NCI-H82 (cell line): ENCODE measurements at places on chromosomes 1 and 21.

GRCh38 chr1:160400646-160401486 is 502 bp downstream of the VANGL2 start:
- DNase-seq, result peak; percentile 82

DNA sequence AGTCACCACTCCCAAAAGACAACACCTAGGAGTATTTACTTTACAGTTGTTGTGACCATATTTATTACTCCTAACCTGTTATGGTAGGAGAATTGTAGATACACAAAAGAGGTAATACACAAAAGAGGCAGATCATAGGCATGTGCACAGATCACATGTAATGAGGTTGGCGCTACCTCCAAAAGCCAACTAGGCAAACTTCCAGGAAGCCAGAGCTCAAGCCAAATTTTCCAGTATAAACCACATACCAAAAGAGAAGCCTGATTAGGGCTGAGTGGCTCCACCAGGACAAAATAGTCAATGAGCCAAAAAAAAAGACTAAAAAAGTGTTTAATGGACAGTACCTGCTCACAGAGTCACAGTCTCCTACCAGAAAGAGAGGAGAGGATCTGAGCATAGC is 195.0 kb upstream of the PBX1 start:
- DNase-seq, result no peak

DNA sequence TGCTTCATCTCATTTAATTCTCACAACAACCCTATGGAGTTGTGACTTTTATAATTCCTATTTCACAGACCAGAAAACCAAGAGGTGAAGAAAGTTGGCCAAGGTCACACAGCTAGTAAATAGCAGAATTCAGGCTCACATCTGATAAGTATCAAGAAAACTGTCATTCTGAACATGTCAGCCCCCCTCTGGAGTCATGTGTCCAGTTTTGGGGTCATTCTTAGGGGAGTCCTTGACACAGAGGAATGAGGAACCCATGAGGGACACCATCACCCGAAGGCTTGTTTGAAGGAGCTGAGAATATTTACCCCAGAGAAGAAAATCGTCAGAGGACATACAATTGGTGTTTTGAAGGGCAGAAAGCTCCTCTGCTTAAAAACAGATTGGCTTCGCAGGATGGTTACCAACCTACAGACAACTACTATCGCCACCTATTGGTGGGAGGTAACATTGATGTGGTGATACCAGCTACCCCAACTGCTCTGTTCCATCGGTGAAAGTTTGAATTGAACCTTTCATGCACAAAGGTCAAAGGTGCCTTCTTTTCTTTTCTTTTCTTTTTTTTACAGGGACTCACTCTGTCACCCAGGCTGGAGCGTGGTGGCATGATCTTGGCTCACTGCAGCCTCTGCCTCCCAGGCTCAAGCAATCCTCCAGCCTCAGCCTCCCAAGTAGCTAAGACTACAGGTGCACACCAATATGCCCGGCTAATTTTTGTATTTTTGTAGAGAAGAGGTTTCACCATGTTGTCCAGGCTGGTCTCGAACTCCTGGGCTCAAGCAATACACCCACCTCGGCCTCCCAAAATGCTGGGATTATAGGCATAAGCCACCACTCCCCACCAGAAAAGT is 31.3 kb downstream of the NCMAP start:
- peak; percentile 88 for DNase-seq

- DNase-seq, result no peak
Measured at GRCh38 chr1:241722947-241723346, 70.9 kb downstream of the WDR64 start.

- no peak for DNase-seq
Measured at GRCh38 chr1:15231714-15232201, 15.3 kb upstream of the FHAD1 start.

DNA sequence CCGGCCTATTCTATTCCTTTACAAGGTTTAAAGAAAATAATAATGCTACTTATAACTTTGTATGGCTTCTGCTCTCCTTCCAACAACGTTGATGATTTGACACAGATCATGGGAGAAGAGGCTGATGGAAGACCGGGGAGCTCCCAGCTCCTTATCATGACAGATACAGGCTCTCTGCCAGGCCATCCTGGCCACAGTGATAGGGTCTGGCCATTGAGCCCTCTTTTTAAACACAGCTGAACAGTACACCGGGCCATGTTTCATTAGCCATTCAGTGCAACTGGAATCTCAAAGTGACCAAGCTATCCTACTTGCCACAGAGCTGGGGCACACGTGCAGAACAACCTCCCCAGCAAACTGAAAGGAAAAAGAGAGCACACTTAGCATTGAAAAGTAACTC is 34.9 kb downstream of the DNAJC11 start:
- no peak for DNase-seq

DNA sequence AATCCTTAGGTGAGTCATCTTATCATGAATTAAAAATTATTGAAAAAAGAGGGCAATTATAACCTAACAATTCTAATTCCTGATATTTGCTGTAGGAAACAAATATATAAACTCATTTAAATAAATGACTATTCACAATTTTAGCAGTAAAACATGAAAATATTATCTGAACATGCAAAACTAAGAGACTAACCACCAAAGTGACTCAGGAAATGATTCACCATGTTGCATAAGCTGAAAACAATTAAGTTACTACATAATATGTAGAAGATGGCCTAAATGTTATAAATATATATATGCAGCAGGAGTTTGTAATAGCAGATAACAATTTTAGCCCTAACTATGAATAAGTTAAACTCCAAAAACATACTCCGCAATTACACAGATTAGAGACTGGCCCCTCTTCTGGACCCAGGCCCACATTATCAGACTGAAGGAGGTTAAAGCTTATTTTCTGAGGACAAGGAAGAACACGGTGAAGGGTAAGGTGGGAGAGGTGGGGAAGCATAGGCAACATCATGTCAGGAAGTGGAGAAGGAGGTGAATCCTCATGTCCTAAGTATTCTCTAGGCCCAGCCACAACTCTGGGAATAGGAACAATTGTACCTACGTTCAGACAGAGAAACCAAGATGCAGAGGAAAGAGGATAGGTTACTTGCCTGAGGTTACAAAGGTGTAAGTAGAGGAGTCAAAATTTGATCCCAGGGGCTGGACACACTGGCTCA is 15.6 kb upstream of the AIM2 start:
- DNase-seq, result no peak

GRCh38 chr1:74679811-74680210 is 6.2 kb upstream of the ERICH3 start:
- DNase-seq, result no peak

DNA sequence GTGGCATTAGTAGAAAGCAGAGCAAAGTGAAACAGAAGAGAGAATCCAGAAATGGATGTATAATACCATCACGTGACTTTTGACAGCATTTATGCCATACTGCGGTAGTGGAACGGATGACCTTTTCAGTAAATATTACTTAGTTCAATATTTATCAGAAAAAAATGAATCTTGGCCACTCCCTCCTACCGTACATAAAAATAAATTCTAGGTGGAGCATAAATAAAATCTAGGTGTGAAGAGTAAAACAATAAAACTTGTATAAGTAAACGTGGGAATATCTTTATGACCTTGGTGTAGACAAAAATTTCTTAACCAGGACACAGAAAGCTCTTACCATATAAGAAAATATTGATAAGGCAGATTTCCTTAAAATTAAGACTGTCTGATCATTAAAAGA is 182.6 kb downstream of the VPS13D start:
- DNase-seq, result no peak

DNA sequence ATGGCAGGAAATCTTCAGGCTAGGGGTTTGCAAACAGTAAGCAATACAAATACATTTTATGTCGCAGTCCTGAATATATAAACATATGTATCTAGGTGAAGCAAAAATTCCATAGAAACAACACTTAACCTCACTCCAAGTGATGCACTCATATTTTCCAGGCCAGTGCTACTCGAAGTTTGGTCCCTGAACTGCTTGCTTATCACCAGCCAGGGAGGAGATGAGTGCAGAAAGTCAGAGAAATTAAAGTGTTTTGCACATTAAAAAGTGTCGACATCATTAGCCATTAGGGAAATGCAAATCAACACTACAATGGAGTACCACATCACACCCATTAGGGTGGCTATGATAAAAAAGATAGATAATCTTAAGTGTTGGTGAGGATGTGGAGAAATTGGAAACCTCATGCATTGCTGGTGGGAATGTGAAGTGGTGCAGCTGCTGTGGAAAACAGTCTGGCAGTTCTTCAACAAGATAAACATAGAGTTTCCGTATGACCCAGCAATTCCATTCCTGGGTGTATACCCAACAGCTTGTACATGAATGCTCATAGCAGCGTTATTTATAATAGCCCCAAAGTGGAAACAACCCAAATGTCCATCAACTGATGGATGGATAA is 70.5 kb upstream of the CSF1 start:
- DNase-seq, result no peak

DNA sequence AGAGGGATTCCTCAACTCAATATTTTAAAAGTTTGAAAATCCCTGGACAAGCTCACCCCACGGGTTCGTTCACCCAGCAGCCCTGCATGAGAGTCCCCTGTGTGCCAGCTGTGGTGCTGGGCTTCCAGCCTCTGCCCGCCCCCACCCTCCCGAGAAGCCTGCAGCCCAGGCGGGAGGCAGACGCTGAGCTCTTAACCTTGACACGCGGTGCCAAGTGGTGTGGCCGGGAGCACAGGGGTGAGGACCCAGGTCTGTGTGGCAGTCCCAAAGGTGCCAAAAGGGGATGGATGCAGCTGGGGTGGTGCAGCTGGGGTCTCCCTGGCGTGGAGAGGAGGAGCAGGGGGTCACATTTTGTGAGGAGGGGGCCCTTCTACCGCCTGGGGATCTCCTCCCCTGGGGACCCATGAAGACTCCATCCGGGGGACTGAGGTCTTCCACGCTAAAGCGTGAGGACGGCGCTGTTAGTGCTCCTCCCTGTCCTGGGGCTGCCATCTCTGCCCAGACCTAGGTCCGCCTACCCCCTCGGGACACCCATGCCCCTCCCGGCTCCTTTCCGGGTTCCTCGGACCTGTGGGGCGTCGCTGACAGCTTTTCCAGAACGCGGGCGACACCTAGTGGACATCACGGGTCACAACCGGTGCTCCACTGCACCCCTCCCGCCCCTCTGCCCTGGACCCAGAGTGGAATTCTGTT is 12.9 kb downstream of the PLA2G2F start:
- DNase-seq, result peak; percentile 87

DNA sequence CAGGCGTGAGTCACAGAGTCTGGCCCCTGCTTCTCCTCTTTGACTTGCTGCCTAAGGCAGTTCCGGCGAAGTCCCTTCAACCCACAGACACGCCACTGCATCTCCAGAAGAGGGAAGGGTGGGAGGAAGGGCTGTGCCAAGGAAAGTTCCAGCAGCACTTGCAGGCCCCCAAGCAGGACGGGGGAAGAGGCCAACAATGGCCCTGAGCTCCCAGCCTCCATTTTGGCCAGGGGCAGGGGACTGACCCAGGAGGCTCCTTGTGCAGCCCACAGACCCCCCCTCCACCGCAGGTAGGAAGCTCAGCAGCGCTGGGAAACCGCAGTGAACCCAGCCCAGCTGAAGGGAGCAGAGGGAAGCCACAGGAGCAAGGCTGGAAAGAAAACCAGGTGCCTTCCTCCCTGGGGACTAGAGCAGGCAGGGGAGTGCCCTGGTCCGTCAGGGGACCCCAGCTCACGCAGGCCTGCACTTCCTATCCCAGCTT is 35.4 kb downstream of the ACOT7 start:
- DNase-seq, result no peak

DNA sequence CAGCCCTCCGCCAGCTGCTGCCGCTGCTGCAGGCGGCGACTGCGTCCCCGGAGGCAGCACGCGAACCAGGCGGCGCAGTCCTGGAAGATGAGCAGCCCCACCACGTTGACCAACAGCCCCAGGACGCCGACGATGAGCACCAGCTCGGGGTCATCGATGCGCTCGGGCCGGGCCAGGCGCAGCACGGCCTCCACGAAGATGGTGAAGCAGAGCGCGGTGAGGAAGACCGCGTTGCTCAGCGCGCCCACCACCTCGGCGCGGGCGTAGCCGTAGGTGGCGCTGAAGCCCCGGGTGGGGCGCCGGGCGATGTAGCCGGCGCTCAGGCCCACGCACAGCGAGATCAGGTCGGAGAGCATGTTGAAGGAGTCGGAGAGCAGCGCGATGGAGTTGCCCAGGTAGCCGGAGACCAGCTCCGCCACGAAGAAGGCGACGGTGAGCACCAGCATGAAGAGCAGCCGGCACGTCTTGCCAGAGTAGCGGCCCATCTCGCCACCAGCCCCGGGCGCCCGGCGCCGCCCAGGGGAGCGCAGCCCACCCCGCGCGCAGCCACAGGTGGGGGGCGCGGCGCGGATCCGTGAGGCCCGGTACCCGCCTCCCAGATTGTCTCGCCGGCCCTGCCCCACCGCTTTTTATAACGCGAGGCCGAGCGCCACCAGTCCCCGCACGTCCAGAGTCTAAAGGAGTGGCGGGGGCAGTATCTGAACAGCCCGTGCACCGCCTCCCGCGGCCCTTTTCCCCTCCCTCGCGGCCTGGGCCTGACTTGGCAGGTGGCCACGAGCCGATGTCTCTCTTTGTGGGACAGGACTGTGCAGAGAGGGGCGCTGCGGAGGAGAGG is at the start of gene SLC30A10:
Gene SLC30A10, minus strand, starts transcription at position 602 of the 835 bp plus-strand sequence. Its CDS starts 117 bp downstream, at position 485.
- DNase-seq, result peak; percentile 69

GRCh38 chr1:205472737-205473441 is 17.0 kb upstream of the BLACAT1 start:
- DNase-seq, result peak; percentile 85

- DNase-seq, result no peak
Measured at GRCh38 chr1:240285540-240285939, 193.9 kb downstream of the FMN2 start.
